ENCODE measurements at places on chromosomes 7 and 10.

- DNase-seq: no peak
Observed at GRCh38 chr10:22630234-22631174, 83.9 kb downstream of the PIP4K2A start.

DNA sequence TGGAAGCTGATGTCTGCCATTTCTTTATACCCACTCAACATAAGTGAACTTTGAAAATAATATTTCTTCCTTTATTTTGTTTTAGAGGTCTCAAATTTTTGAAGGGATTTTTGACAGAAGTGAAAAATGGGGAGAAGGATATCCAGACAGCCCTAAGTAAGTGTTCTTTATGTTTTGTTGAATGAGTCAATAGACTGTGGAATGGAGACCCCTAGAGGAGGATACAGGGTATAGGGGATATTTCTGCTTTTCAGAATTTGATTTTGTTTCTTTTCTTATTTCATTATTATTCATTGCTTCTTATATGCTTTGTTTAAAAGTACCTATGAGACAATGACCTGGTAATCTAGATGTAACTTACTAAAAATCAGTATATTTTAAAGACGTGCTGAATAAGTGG is 34.4 kb downstream of the PLEKHA8 start:
- DNase-seq: peak; percentile 22

DNA sequence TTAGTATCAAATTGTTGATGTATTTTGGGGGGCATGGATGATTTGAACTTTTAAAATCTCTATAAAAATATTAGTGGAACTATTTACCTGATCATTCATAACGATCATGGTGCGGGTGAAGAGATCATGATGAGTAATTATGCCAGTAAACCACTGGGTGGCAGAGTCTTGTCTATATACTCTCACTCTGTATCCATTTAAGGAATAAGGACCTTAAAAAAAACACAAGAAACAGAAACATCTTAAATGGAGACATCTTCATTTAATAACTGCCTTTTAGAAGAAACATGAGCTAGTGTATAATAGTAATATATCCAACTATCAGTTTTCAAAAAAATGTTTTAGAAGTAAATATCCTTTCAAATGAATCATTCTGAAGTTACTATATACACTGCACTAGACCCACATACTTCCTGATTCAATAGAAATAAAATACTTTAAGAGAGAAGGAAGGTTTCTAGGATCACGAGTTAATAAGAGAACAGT is 84.0 kb downstream of the NRBF2 start:
- DNase-seq: peak; percentile 40

- no peak for DNase-seq
Observed at GRCh38 chr10:42984035-42984610, 92.7 kb upstream of the RET start.

- DNase-seq: no peak
Observed at GRCh38 chr7:134395604-134396003, 63.3 kb downstream of the AKR1B1 start.

- DNase-seq: peak; percentile 6
Observed at GRCh38 chr7:106419455-106420182, 134.8 kb upstream of the NAMPT start.

GRCh38 chr10:98589007-98589406 is 142.3 kb upstream of the HPS1 start:
- DNase-seq: no peak

DNA sequence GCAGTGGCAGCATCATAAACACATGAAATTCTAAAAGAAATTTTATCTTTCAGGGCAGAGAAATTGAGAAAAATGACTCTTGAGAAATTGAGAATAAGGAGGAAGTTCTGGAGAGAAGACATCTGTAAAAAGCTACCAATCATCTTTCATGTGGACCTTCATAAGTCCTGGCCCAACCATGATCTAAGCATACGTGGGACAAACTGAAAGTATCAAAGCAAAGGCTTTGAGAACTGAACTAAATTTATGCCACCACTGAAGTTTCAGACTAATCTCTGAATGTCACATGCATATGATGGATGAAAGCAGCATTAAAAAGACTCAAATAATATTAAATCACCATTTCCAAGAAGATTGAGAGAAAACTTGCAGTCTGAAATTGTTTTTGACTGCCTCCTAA is 1502.8 kb upstream of the LRRTM3 start:
- no peak for DNase-seq

Measured in NCI-H510A treated with DMSO at 0.1 percent for 48 hours (cell line).